SK-N-SH (cell line): ENCODE measurements at places on chromosomes 2 and 18. TPM values are rescaled to one million over a fixed set of nuclear protein-coding genes. Genes with fewer than 3 reads are reported as not detected.

Gene EPHA4
- 0.73 and 0.90 TPM in 2 replicates for polyA plus RNA-seq

Gene GKN1
- not detected in 2 replicates for polyA plus RNA-seq

Gene ITGA6
- 25.9 and 26.0 TPM in 2 replicates for polyA plus RNA-seq

Gene PSTPIP2
- 9.5 and 9.8 TPM in 2 replicates for polyA plus RNA-seq

Gene DCDC2C
- polyA plus RNA-seq = not detected in 2 replicates

Gene HOXD4
- polyA plus RNA-seq = 1.0 and 1.6 TPM in 2 replicates

- H3K4me1 ChIP-seq = peaks cover 9% of the 10 kb centered on the region
- no peaks in the 10 kb centered on the region for H3K27me3 ChIP-seq
- H3K36me3 ChIP-seq = no peaks in the 10 kb centered on the region
- no peak overlapping the region for H3K4me3 ChIP-seq
- no peak overlapping the region for H3K27ac ChIP-seq
Observed at GRCh38 chr2:37575780-37576179, 95.7 kb downstream of the CDC42EP3 start.

DNA sequence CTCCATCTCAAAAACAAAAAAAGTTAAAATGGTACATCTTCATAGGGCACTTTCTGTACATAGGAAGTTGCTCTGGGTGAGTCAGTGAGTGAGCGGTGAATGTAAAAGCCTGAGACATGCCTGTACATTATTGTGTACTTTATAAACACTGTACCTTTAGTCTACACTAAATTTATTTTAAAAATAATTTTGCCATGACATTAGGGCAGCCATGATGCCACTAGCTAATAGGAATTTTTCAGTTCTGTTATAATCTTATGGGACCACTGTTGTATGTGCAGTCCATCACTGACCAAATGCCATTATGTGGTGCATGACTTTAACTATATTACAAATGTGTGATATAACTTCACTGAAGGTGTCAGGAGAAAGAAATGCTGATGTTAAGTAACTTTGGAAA is 11.0 kb upstream of the TXNDC2 start:
- no peaks in the 10 kb centered on the region for H3K27me3 ChIP-seq
- H3K4me3 ChIP-seq = no peak overlapping the region
- no peaks in the 10 kb centered on the region for H3K36me3 ChIP-seq
- no peak for DNase-seq

DNA sequence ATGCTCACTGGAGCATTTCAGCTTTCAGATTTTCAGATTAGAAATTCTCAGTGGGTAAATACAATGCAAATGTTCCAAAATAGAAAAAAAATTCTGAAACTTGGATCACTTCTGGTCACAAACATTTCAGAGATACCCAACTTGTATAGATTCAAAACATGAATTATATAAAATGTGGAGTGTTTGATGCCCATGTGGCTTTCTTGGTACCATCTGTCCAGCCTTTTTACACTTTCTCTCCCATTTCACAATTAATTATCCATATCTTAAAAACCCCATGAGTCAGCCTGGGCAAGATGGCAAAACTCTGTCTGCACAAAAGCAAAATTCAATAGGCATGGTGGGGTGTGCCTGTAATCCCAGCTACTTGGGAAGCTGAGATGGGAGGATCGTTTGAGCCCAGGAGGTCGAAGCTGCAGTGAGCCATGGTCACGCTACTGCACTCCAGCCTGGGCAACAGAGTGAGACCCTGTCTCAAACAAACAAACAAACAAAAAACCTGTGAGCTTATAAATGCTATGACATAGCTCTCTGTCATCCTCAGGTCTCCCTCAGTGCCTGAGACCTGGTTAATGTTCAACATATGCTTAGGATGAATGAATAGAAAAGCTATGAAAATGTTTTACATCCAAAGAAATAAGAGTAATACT is 146.3 kb upstream of the TTC39C start:
- peaks cover 5% of the 10 kb centered on the region; the same call in 1 of the 2 replicates for H3K4me1 ChIP-seq
- no peaks in the 10 kb centered on the region for H3K27me3 ChIP-seq
- DNase-seq = no peak
- no peaks in the 10 kb centered on the region for H3K36me3 ChIP-seq
- no peak overlapping the region for H3K4me3 ChIP-seq

DNA sequence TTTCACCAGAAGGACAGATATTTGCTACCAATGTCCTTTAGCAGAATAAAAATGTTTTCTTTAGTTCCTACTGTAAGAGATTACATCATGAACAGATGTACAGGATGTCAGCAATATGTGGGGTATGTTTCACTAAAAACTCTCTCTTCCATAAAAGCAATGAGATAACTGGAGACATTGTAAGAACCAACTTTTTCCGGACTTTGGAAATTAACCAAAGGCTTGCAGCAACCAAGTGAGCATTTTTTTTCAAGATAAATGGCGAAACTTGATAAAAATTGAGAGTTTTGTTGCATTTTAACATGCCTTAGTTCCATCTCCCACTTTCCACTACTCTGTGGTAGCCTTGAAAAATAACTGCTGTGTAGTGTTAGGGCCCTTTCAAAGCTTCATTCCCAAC is 429.8 kb upstream of the CDH2 start:
- H3K4me1 ChIP-seq = no peaks in the 10 kb centered on the region
- no peak overlapping the region for H3K27ac ChIP-seq
- no peaks in the 10 kb centered on the region for H3K27me3 ChIP-seq

- no peak overlapping the region for H3K27ac ChIP-seq
- no peak overlapping the region for H3K4me3 ChIP-seq
Observed at GRCh38 chr2:11969774-11970173, 223.3 kb downstream of the LPIN1 start.

DNA sequence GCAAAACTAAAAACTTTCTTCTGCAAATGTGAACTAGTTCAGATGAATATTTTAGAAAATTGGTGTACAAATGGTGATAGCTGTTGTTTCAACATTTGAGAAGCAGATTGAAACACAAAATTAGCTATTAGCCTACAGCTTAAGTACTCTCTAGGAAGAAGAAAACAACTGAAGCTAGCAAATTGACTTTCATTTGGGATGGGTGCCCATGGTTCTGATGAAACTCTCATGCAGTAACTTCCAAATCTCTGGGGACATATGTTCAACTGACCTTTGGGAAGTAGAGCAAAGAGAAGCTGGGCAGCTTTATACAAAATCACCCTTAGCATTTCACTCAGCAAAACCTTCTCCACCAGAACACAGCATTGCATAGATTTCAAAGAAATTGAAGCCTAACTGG is 119.0 kb downstream of the GALNT13 start:
- DNase-seq = no peak
- H3K36me3 ChIP-seq = no peaks in the 10 kb centered on the region
- no peak overlapping the region for H3K4me3 ChIP-seq
- H3K27ac ChIP-seq = no peak overlapping the region
- H3K4me1 ChIP-seq = no peaks in the 10 kb centered on the region
- H3K27me3 ChIP-seq = no peaks in the 10 kb centered on the region

GRCh38 chr18:44090453-44090852 is 590.2 kb upstream of the SETBP1 start:
- no peaks in the 10 kb centered on the region for H3K36me3 ChIP-seq
- H3K4me1 ChIP-seq = no peaks in the 10 kb centered on the region
- no peak overlapping the region for H3K4me3 ChIP-seq
- H3K27me3 ChIP-seq = no peaks in the 10 kb centered on the region
- no peak for DNase-seq

DNA sequence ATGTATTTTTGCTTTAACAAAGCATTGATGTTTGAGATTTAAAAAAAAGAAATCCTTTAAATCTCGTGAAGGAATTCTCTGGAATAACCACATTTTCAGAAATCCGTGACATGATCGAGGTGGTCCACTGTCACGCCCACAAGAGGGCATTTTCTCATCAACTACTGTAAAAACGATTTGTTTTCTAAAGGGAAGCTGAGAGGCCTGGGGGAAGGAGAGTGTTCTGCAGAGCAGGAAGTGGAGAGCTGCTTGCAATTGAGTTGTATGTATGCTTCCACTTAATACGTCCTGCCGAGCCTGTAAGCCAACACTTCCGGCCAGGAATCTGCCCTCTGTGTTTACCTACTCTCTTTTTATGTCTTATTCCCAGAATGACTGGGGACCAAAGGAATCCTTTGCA is 19.4 kb downstream of the KLHL29 start:
- H3K27ac ChIP-seq = peak overlapping the region; percentile 67
- peak; percentile 84 for DNase-seq
- no peaks in the 10 kb centered on the region for H3K27me3 ChIP-seq

DNA sequence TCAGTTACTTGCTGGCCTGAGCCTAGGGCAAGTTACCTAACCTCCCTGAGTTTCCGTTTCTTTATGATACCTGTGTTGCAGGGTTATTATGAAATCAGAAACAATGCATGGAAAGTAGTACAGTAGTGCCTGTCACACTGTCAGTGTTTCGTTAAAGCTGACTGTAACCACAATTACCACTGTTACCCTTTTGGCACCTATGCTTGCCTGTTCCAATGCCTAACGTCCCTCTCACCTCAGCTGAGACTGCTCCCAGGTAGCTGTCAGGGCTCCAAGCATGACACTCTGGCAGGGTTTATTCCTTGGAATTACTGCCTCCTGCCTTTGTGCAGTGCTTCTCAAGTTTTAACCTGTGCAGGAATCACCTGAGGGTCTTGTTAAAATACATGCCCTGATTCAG is 135.2 kb upstream of the RBMS1 start:
- H3K27me3 ChIP-seq = no peaks in the 10 kb centered on the region
- H3K4me3 ChIP-seq = no peak overlapping the region
- H3K4me1 ChIP-seq = no peaks in the 10 kb centered on the region
- no peaks in the 10 kb centered on the region for H3K36me3 ChIP-seq
- DNase-seq = no peak

DNA sequence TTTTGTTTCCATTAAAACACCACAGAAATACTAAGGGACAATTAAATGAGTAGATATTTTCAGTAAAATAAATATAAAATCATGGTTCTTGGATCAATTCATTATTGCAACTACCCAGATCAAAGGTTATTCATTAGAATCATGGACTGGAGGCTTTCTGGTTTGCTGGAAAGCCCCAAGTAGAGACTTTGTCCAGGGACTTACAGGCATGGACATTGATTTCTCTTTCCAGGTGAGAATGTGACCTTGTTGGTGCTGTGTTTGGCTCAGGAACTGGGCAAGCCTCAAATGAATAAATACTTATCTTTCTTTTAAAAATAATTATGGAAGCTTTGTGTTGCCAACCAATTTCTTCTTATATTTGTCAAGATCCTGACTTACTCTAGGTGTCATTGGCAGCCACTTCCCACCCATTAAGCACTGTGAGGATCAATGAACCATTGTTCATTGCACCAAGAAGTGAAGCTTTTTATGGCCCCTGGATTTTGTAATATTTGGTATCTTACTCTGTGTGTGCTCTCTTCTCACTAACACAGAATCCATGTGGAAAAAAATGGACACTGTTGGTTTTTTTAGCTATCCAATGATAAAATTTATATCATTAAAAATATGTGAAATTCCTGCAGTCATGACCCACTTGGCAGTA is 205.8 kb upstream of the NRXN1 start:
- DNase-seq = no peak
- no peaks in the 10 kb centered on the region for H3K36me3 ChIP-seq
- no peaks in the 10 kb centered on the region; the same call in 1 of the 2 replicates for H3K4me1 ChIP-seq
- no peaks in the 10 kb centered on the region for H3K27me3 ChIP-seq
- H3K4me3 ChIP-seq = no peak overlapping the region

GRCh38 chr2:2507417-2507997 is 176.4 kb upstream of the MYT1L start:
- no peaks in the 10 kb centered on the region for H3K27me3 ChIP-seq
- no peak for DNase-seq
- no peaks in the 10 kb centered on the region for H3K36me3 ChIP-seq
- H3K27ac ChIP-seq = no peak overlapping the region
- no peaks in the 10 kb centered on the region for H3K4me1 ChIP-seq

DNA sequence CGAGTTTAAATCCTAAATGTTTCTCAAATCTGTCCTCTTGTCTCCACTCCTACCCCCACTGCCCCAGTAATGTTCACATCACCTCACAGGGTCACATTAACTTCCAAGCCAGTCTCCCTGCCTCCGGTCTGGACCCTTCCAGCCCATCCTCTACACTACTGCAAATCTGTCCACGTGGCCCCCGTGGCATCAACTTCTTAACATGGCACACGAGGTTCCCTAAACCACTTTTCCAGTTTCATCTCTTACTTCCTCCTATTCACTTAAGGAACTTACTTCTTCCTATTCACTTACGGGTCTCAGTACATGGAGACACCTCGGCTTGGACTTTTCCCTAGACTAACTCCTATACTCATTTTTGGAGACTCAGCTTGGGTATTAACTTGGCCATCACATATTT is 27.0 kb downstream of the MRPL33 start:
- H3K4me1 ChIP-seq = no peaks in the 10 kb centered on the region; the same call in 1 of the 2 replicates
- peak overlapping the region; percentile 98 for H3K27ac ChIP-seq
- H3K27me3 ChIP-seq = no peaks in the 10 kb centered on the region
- H3K36me3 ChIP-seq = no peaks in the 10 kb centered on the region
- H3K4me3 ChIP-seq = no peak overlapping the region
- no peak for DNase-seq

DNA sequence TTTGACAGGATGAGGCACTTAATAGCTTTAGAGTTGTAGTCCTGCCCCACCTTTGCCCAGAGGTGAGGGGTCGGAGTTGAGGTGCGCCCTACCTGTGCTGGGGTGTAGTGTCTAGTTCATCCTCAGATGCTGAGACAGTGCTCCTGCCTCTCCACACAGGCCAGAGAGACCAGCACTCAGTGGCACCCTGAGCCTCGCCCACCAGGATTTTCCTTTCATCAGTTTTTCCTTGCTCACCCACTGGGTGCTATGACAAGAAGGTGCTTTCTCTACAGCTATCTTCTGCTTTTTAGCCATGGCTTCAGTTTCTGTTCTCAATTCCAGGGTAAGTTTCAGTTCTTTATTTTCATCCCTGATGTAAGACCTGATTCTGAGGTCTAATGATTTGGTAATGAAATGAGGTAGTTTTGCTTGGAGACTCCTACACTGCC is 16.8 kb upstream of the TMEM131 start:
- H3K27ac ChIP-seq = no peak overlapping the region
- no peaks in the 10 kb centered on the region for H3K36me3 ChIP-seq
- H3K4me3 ChIP-seq = no peak overlapping the region
- no peaks in the 10 kb centered on the region for H3K4me1 ChIP-seq

DNA sequence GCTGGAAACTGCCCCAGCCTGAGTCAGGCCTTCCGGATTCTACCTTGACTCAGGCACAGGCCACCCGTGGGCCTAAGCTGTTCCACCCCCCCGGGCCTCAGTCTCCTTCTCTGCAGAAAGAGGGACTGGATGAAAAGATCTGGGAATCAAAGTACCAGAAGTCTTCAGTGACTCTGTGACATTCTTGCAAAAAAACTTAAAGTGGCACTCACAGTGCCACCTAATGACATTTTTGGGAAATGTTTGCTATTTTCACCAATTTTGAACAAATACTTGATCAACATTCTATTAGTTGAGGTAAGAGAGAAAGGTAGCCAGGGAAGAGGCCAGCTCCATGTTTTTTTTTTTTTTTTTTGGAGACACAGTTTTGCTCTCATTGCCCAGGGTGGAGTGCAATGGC is 48.3 kb upstream of the ACAA2 start:
- H3K4me1 ChIP-seq = peaks cover 3% of the 10 kb centered on the region; the same call in 1 of the 2 replicates
- H3K4me3 ChIP-seq = no peak overlapping the region
- no peaks in the 10 kb centered on the region for H3K27me3 ChIP-seq
- DNase-seq = no peak
- H3K27ac ChIP-seq = no peak overlapping the region

GRCh38 chr2:58448065-58448507 is 207.0 kb upstream of the FANCL start:
- H3K4me1 ChIP-seq = no peaks in the 10 kb centered on the region; the same call in 1 of the 2 replicates
- no peak overlapping the region for H3K27ac ChIP-seq
- no peaks in the 10 kb centered on the region for H3K27me3 ChIP-seq
- H3K36me3 ChIP-seq = no peaks in the 10 kb centered on the region
